ENCODE measurements at places on chromosomes 1 and 21. TPM values are rescaled to one million over a fixed set of nuclear protein-coding genes. Genes with fewer than 3 reads are reported as not detected.

DNA sequence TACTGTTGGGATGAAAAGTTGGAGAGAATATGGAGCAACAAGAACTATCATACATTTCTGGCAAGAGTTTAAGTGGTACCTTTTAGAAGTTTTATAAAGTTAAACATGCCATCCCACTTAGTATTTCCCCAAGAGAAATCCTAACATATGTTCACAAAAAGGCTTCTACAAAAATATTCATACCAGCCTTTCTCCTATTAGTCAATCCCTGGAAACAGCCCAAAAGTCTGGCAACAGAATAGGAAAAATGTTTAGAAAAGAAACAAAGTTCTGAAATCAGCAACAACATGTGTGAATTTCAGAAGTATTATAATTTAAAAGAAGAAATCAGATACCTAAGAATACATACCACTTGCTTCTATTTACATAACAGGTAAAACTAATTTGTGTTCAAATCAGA lies 271.0 kb downstream of the DSCAM start:
- no peak for DNase-seq

DNA sequence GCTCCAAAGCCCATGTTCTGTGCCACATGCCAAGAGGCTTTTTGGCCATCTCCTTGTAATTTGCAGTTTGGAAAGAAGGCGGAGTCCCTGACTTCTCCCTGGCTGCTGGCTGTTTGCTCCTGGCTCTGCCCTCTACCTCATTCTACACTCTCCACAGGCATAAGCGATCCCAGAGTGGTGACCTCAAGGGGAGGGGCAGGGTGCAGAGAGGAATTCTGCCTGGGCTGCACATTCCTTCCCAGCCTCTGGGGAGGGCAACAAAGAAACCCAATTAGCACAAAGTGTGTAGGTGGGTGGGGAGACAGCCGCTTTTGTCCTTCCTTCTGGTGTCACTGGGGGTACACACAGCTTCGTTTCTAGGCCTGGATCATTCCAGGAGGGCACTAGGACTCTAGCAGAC lies 95.3 kb downstream of the HIVEP3 start:
- DNase-seq, result no peak

- peak; percentile 28 for DNase-seq
Measured at GRCh38 chr1:34714386-34714785, 40.5 kb upstream of the GJB5 start.

Gene SMCP
- not detected for polyA plus RNA-seq

Gene PRAMEF9
- polyA plus RNA-seq, result not detected

Gene LIX1L
- polyA plus RNA-seq, result 25.5 TPM

GRCh38 chr1:211808475-211808874 lies 22.1 kb downstream of the LPGAT1 start:
- no peak for DNase-seq

Gene AMY1C
- not detected for polyA plus RNA-seq

DNA sequence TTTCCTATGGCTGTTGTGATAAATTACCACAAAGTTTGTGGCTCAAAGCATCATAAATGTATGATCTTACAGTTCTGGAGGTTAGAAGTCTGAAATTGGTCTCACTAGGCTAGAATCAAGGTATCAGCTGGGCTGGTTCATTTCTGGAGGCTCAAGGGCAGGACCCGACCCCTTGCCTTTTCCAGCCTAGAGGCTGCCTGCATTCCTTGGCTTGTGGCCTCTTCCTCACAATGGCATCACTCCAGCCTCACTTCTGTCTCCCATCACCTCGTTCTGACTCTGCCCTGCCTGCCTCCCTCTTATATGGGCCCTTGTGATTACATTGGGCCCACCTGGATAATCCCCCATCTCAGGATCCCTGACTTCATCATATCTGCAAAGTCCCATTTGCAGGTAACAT lies 8.0 kb downstream of the COQ8A start:
- no peak for DNase-seq

GRCh38 chr1:236495467-236496112 lies 28.2 kb upstream of the LGALS8 start:
- DNase-seq, result no peak

Gene FABP3
- 134 TPM for polyA plus RNA-seq

GRCh38 chr1:226002667-226003501 lies 3.7 kb upstream of the SDE2 start:
- no peak for DNase-seq

Gene TFF3
- polyA plus RNA-seq, result 1.7 TPM

GRCh38 chr1:110768605-110769004 lies 93.9 kb upstream of the KCNA3 start:
- no peak for DNase-seq

DNA sequence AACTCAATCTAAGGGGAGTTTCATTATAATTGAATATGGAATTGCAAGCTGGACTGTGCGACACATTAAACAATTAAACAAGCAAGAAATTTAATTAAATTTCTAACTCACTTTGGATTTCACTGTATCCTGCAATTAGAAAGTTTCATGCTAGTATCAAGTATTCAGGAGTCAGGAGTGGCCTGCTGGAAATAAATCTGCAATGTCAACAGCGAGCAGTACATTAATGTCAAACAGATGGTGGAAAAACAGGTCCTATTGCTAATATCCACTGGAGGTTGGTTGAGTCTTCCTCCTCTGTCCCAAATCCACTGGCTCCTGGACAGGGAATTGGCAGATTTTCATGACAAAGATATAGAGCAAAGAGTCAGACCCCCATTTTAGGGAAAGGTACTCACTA lies 237.1 kb downstream of the VAV3 start:
- no peak for DNase-seq

DNA sequence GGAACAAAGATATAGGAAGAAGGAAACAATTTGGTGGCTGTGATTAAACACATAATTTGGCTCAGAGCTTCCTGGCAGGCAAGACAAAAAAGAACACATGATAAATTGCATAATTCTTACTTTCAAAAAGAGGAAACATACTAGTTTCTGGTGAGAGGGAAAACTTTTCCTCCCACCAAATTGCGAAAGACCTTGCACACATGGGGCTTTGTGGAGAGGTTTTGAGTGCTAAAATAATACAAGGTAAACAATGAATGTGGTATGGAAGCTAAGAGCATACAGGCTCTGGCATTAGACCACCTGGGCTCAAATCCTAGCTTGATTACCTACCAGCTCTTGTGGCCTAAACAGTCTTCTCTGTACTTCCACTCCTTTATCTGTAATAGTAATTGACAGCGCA lies 140.2 kb upstream of the HOOK1 start:
- DNase-seq, result no peak

DNA sequence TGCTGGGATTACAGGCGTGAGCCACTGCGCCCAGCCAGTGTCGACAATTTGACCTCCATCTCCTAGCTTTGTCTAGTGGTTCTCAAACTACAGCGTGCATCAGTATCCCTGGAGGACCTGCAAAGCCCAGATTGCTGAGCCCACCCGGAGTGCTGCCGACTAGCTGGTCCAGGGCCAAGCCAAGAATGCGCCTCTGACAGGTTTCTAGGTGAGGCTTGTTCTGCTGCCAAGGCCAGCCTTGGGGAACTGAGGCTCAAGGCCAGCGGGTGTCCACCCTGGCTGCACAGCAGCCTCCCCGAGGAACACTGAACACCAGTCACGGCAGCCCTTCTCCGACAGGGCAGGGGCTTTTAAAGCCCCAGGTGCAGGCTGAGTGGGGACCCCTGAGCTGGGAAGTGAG lies 9.8 kb upstream of the PTTG1IP start:
- DNase-seq, result no peak

- DNase-seq, result no peak
Measured at GRCh38 chr1:48495166-48495565, 23.2 kb upstream of the SPATA6 start.

Gene ARV1
- polyA plus RNA-seq, result 14.1 TPM

GRCh38 chr1:172637522-172637921 lies 21.4 kb upstream of the FASLG start:
- DNase-seq, result no peak

GRCh38 chr1:191839891-191840290 lies 318.4 kb upstream of the RGS18 start:
- no peak for DNase-seq

GRCh38 chr21:42971897-42972275 lies 2.5 kb upstream of the PKNOX1 start:
- DNase-seq, result no peak

Gene GOLT1A
- not detected for polyA plus RNA-seq

DNA sequence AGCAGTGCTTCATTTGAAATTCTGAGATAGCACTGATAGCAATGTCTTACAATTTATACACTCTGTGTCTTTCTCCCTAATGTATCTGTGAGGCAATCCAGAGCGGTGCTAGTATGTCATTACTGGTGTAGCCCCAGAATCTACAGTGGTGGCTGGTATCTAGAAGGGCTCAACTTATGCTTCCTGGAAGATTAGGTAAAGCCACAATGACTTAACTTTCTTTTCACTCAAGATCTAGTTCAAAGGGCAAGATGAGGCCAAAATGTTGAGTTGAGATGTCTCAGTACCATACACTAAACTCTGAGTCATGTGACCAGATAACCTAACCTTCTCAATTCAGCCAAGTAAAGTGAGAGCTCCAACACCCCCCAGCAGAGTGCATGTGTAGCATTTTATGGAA lies 77.5 kb downstream of the PAPPA2 start:
- no peak for DNase-seq

GRCh38 chr21:38813143-38813542 lies 7.4 kb downstream of the ETS2 start:
- DNase-seq, result no peak

GRCh38 chr1:110572751-110573150 lies 33.4 kb downstream of the KCNA2 start:
- DNase-seq, result no peak

- DNase-seq, result no peak
Measured at GRCh38 chr1:40530735-40531380, 579 bp upstream of the ZNF684 start.

DNA sequence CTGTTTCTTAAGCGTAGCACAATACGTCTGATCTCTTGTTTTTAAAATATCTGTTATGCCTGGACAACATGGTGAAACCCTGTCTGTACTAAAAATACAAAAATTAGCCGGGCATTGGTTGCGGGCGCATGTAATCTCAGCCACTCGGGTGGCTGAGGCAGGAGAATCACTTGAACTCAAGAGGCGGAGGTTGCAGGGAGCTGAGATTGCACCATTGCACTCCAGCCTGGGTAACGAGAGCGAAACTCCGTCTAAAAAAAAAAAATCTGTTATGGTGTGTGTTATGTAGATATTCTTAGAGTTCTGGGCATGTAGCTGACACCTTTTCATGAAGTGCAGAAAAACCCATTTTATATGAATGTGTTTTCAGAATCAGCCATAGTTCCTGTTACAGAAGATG lies 38.2 kb downstream of the RABGAP1L start:
- DNase-seq, result no peak

Gene PALMD
- polyA plus RNA-seq, result 106 TPM

Gene CLEC20A
- polyA plus RNA-seq, result not detected

Gene VSIG8
- polyA plus RNA-seq, result not detected

DNA sequence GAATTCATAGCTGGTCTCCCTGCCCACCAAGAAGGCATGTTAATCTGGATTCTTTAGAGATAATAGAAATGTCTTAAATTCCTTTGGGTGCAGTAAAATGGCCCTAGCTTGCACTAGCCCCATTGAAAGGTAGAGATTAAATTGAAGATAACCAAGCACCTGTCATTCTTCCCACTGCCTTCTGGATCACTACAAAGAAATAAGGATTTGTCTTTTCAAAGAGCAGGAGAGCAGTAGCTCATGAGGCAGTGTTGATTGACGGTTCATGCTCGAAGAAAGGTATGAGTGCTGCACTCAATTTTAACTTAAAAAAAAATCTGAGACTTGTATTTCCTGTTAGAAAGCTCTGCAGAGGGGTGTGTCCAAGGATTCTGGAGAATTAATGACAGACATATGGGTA lies 74.9 kb upstream of the F3 start:
- no peak for DNase-seq

DNA sequence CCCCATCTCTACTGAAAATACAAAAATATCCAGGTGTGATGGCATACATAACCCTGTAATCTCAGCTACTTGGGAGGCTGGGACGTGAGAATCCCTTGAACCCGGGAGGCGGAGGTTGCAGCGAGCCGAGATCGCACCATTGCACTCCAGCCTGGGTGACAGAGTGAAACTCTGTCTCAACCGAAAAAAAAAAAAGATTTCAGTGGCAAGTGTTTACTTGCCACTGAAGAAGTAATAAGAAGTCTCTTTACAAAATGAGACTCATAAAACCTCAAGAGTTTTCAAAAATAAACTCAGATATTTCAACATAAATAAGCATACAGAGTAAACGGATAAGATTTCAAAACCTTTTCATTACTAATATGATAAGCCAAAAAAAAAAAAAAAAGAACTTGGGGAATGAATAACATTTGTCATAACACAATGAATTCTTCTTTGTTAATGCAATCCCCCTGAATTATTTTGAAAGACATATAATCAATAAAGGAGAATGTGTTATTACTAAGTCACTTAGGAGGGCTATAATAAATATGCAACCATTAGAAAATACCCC lies 34.2 kb upstream of the EXO1 start:
- no peak for DNase-seq

Gene C1orf167
- polyA plus RNA-seq, result 7.2 TPM

GRCh38 chr1:92832537-92833114 lies 786 bp downstream of the RPL5 start:
- DNase-seq, result peak; percentile 27

- DNase-seq, result no peak
Measured at GRCh38 chr1:9655836-9656235, 4.3 kb downstream of the PIK3CD start.

DNA sequence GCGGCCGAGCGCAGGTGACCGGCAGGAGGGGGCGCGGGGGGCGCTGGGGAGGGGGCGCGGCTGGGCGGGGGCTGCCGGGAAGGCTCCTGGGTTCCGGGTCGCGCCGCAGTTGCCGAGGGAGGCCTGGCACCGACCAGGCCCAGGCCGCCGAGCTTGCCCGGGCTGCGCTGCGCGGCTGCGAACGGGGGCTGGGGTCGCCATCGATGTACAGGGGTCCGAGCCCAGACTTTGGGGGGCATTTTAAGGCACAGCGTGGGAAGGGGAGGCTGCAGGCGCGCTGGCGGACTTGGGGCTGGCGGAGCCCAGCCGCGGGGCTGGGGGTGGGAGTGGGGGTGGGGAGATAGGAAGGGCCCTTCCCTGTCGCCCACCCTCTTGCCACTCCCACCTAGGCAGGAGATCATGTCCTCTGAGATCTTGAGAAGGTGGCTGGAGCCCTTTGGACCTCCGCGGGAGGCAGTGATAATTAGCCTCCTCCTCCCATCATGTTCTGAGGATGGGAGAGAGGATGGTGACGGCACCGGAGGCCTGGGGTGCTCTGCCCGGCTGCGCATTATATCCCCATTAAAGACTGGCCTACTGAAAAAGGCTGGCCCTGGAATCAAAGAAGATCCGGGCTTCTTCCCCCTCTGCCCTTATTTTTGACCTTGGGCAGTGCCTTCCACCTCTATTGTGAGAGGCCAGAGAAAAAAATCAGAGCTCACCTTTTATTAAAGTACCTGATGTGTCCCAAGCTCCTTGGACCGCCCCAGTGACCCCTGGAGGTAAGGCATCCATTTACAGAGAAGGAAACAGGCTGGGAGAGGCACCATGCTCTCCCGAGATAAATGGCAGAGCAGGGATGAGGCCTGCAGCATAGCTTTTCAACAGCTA lies 497 bp downstream of the FBXO44 start:
- DNase-seq, result no peak

Gene KCNQ4
- 44.5 TPM for polyA plus RNA-seq

Gene GPR3
- polyA plus RNA-seq, result 0.49 TPM
